Stimulated activated CD4-positive, alpha-beta T cell treated with anti-CD3 and anti-CD28 coated beads, Interleukin-12 subunit alpha, Interleukin-12 subunit beta, amount 100 ng/mL, for 4 hours (primary cell): ENCODE measurements at places on chromosomes 11 and 22.

DNA sequence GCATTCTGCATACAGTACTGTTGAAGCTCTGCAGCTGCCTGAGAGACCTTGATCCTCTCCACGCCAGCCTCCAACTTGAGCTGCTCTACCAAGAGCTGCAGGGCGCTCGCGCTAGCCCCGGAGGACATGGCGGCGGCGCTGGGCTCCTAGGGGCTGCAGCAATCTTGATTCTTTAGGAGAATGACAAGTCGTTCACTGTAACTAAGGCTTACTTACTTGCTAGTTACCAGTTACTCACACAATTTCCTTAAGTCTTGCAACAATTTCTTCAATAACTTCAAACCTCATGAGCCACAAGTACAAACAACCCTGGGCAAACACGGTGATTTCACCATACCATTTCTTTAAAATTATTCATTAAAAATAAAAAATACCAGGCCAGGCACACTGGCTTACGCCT, 21.9 kb downstream of the SBF2 start:
- no peak for DNase-seq

DNA sequence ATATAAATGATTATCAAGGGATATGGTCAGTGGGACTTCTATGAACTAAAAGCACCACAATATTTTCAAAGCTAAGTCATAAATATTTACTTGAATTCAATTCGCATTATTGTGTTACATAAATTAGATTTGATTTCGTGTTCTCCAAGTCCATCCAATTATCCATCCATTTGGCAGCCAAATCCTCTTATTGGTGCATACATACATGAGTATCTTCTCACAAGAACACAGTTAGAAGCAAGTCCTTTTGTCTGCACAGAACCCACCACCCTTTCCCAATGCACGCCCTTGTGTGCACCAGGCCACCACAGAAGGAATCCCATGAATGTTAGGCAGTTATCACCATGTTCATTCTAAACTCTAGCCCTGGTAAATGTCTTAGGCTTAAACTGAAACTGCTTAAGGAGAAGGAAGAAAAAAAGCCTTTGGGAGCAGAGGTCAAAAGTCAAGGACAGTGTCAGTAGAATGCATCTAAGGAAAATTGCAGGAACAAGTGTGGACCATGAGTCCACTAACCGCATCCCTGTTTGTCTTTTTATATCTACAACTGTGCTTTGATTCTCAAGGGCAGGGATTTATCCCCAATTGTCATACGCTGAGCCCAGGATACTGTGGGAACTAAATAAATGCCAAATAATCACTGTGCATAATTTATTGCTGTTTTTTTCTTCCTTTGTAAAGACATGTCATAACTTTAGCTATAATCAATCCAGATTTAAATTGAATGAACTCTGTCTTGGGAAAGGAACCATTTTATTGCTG, 108.2 kb upstream of the DDI1 start:
- DNase-seq = no peak

GRCh38 chr11:102010776-102011494, 36.3 kb upstream of the CFAP300 start:
- no peak for DNase-seq

GRCh38 chr22:50408311-50408710, 65.2 kb downstream of the PPP6R2 start:
- no peak for DNase-seq

GRCh38 chr22:23242473-23243001, 62.2 kb downstream of the BCR start:
- DNase-seq = no peak

DNA sequence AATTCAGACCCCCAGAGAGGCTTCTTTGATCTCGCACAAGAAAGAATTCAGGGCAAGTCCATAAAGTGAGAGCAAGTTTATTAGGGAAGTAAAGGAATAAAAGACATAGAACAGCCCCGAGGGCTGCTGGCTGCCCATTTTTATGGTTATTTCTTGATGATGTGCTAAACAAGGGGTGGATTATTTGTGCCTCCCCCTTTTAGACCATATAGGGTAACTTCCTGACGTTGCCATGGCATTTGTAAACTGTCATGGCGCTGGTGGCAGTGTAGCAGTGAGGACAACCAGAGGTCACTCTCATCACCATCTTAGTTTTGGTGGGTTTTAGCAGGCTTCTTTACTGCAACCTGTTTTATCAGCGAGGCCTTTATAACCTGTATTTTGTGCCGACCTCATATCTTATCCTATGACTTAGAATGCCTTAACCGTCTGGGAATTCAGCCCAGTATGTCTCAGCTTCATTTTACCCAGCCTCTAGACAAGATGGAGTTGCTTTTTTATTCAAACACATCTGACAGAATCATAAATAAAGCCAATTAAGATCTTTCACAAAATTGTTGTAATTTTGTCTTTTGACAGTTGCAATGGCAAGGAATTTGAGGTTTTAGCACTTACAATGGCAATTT, 7.6 kb downstream of the DDIAS start:
- no peak for DNase-seq

DNA sequence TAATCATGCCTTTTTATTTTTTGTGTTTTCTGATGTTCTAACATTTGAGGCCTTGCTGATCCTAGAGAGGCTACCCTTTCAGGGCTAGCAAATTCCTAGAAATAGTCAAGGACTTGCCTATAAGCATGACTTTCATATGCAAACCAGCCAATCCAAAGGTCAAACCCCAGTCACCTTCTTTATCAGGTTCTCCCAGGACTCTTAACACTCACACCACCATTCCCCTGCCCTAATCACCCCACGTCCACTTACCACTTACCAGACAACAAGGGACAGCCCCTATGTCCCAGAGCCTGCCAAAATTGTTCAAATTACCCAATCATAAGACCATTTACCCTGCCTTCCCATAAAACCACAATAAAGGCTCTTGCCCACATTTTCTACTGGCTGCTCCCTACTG, 1339.8 kb downstream of the LRRC4C start:
- DNase-seq = no peak

GRCh38 chr11:117986981-117987574, 884 bp downstream of the IL10RA start:
- peak; percentile 46 for DNase-seq

- no peak for DNase-seq
These were observed 377.2 kb upstream of the DDI1 start for GRCh38 chr11:103659206-103659618.

DNA sequence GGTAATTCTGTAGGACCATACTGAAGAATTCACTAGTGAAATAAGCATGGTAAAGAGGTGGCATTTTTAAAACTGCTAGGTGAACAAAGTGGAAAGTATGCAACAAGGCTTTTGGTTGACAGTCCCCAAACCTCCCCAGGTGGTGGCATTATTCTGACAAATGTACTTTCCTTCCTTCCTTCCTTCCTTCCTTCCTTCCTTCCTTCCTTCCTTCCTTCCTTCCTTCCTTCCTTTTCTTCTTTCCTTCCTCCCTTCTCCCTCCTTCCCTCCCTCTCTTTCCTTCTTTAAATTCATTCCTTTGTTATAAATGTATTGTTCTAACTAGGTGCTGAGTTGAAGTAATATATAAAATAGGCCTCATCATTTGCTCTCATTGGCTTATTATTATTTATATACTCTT, 284.7 kb upstream of the ANO5 start:
- DNase-seq = no peak

DNA sequence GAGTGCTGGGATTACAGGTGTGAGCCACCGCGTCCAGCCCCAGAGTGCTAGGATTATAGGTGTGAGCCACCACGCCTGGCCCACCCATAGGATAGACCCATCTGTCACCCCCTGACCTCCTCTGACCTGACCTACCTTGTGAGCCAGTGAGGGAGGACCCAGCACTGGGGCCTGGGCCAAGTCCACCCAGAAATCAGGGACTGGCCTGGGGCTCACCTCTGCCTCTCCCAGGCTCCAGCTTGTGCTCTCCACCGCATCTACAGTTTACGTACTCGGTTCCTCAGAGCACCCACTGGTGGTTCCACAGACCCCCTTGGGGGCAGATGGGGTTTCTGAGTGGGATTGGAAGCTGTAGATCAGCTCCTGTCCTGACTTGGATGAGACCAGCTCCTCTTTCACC, 6.4 kb downstream of the SLC29A2 start:
- DNase-seq = no peak

- DNase-seq = no peak
These were observed 24.7 kb upstream of the PCF11 start for GRCh38 chr11:83132191-83132590.

GRCh38 chr11:69770540-69770939, 4.6 kb downstream of the FGF4 start:
- DNase-seq = no peak

GRCh38 chr11:253160-253885, 16.5 kb downstream of the PSMD13 start:
- no peak for DNase-seq

DNA sequence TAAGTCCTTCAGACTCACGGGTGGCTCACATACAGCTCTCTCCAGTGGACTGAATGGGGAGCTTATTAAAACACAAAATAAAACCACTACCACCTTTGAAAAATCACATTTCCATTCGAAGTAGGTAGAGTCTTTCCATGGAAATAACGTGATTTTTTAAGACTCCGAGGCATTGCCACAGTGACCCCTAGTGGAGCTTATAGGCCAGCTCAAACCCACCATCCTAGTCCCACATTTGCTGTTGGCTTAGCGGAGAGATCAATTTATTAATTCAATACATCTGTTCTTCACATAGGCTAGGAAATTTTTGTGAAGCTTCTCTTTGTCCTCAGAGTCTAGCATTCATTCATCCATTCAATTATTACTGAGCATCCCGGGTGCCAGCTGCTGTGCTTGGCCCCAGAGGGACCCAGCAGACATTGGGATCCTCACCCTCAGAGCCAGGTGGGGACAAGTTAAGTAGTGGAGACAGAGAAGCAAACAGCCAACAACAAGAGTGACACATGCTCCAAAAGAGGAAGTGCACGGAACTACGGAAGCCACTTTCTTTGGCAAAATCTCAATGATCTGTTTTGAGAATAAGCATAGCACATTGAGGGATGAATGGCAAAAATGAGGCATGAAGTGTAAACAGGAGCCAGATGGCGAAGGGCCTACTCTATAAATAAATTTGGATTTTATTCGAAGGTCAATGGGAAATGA, 10.2 kb upstream of the P4HA3 start:
- no peak for DNase-seq

DNA sequence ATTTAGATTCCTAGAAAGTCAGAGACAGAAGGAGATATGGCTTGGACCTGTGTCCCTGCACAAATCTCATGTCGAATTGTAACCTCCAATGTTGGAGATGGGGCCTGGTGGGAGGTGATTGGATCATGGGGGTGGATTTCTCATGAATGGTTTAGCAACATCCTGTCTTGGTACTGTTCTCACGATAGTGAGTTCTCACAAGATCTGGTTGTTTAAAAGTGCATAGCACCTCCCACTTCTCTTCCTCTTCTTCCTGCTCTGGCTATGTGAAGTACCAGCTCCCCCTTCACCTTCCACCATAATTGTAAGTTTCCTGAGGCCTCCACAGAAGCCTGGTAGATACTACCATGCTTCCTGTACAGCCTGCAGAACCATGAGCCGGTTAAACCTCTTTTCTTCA, 27.6 kb upstream of the PAMR1 start:
- DNase-seq = no peak

DNA sequence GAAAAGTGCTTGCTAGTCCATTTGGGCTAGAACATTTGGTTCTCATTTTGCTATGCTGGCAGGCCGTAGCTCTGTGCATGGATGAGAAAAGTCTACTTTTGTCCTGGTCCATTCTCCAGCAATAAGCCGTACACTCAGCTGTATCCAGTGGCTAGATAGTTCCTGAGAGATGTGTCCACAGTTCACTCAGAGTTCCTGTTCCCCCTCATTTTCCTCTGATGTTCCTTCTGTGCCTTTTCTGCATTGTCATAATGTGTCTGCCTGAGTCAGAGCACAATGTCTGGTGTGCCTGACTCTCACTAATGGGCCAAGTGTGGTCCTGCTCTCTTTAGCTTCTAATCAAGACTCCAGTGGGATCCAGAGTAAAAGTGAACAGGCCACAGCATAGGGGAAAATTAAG, 215.7 kb upstream of the CTSC start:
- DNase-seq = no peak

DNA sequence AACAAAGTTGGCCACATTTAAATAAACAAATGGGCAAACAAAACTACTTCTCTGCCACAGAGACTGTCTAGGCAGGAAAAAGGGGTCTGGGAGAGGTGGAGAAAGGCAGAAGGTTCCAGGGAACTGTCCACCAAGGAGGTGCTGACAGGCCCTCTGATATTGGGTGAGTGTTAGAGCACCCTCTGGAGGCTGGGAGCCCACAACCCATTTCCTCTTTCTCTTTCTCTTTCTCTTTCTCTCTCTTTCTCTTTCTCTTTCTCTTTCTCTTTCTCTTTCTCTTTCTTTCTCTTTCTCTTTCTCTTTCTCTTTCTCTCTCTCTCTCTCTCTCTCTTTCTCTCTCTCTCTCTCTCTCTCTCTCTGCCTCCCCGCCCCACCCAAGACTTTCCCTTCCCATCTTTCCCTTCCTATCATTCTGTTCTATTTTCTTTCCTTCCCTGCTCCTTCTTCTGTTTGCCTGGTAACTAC, 912.8 kb downstream of the DLG2 start:
- no peak for DNase-seq

DNA sequence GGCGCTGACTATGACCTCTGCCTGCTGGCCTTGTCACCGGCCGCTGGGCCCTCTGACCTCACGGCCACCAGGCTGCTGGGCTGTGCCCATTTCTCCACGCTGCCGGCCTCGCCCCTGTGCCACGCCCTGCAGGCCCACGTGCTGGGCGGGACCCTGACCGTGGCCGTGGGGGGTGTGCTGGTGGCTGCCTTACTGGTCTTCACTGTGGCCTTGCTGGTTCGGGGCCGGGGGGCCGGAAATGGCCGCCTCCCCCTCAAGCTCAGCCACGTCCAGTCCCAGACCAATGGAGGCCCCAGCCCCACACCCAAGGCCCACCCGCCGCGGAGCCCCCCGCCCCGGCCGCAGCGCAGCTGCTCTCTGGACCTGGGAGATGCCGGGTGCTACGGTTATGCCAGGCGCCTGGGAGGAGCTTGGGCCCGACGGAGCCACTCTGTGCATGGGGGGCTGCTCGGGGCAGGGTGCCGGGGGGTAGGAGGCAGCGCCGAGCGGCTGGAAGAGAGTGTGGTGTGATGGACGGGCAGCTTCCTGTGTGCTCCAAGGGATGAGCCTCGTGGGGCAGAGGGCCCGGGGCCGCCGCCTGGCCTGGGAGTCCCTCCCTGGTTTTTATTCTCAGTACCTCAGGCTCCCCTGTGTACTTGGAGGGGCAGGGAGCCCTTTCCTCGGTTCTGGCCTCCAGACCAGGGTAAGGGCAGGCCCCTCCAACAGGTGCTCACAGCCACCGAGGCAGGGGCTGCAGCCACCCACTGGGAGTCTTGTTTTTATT, 3.0 kb downstream of the LRFN4 start:
- DNase-seq = no peak

- DNase-seq = no peak
These were observed 164.2 kb downstream of the NTM start for GRCh38 chr11:131534611-131535010.

GRCh38 chr11:131815590-131815989, 445.2 kb downstream of the NTM start:
- DNase-seq = no peak

- no peak for DNase-seq
These were observed 29.3 kb upstream of the LIPT2 start for GRCh38 chr11:74522776-74523175.

DNA sequence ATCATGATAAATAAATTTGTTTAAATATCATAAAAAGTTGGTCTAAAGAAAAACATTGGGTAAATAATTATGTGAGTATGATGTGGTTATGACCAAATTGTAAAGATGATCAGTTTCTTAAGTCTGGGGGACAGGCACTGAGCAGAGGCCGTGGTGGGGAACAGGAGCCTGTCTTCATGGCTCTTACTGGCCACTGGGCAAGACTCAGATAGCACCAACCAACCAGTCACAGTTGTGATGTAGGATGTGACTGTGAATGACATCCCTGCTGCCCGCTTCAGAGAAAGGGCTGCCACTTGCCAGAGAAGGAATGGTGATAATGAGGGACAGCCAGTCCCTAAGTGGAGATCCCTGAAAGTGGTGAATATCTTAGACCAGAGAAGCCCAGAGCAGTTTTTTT, 7.0 kb downstream of the PTPRJ start:
- DNase-seq = no peak
